T-helper 17 cell (primary cell): ENCODE measurements at places on chromosomes 16 and 17. TPM values are rescaled to one million over a fixed set of nuclear protein-coding genes. Genes with fewer than 3 reads are reported as not detected.
A peak's percentile ranks its signal among the peaks of the same experiment; 100 is the strongest.

CACNG3 gene
- not detected for total RNA-seq

YBX2 gene
- not detected for total RNA-seq

KCNJ18 gene
- not detected for total RNA-seq

C16orf86 gene
- total RNA-seq: 2.9 TPM

ASIC2 gene
- total RNA-seq: not detected

CSH2 gene
- total RNA-seq: 3.6 TPM

GRAP gene
- 23.8 TPM for total RNA-seq

WFIKKN2 gene
- not detected for total RNA-seq

ERCC4 gene
- 9.9 TPM for total RNA-seq

TMIGD1 gene
- total RNA-seq: not detected

ERN2 gene
- total RNA-seq: not detected

- DNase-seq: no peak
Measured at GRCh38 chr16:25626172-25626571, 65.6 kb upstream of the HS3ST4 start.

DNA sequence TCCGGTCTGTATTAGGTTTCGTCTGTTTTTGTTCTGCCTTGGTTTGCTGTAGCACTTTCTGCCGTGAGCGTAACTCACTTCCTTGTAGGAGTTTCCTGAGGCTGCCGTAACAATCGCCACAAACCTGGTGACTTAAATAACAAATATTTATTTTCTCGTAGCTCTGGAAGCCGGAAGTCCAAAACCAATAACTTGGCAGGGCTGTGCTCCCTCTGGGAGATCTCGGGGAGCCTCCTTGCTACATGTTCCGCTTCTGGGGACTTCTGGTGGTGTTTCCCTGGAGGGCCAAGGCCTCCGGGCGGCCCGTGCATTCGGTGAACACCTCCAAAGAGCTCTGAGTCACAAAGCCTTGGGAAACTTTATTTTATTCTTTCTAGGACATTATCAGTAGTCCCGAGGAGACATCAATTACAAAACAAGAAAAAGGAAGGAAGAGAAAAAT, 6.8 kb upstream of the WDR45B start:
- no peak for DNase-seq

- DNase-seq: no peak
Measured at GRCh38 chr17:77610518-77610893, 348.0 kb upstream of the TNRC6C start.

GRCh38 chr17:72719578-72720493, 372.7 kb downstream of the SLC39A11 start:
- no peak for DNase-seq

DNA sequence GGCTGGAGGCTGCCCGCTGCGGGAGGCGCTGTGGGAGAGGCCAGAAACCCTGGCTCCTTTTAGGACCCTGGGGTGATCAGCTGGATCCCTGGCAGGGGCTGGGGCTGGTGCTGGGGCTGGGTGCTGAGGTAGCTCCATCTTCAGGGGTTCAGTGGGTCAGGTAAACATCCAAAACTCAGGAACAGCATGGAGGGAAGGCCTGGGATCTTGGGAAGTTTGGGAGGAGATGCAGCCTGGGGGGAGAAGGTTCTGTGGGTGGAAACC, 21.0 kb downstream of the ADGRG5 start:
- DNase-seq: no peak

DNA sequence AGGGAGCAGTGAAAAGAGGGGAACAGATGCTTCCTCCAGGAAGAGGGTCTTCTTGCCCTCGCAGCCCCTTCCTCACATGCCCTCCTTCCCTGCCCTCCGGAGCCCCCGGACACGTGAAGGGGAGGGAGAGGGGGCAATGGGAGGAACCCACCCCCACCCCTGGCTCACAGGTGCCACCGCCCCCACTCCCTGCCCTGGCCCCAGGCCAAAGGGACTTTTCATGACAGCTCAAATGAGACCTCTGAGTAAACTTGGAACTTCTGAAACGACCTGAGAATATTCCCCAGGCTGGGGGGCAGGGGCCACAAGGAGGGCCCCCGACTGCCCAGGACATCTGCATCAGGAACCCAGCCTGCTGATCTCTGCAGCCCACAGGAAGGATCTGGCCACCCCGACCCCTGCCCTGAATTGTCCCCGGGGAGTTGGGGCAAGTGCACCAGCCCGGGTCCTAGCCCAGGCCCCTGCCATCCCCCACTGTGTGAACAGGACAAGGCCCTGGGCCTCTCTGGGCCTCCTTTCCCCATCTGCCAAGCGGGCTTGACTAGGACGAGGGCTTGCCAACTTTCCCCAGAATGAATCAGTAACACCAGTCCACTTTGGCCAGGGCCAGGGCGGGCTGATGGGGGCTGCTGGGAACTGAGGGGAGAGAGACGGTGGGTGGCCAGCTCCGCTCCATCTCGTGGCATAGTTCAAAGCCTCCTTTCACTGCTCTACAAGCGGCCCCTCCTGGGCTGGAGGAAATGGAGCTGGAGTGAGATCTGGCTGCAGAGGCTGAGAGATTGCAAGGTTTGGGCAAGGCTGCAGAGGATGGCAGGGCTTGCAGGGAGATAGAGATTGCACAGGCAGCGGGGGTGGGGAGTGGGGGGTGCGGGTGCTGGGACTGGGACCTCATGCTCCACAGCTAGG, 3.8 kb downstream of the IL21R start:
- peak; percentile 38 for DNase-seq

- no peak for DNase-seq
Measured at GRCh38 chr16:76461836-76462235, 184.6 kb downstream of the CNTNAP4 start.

DNA sequence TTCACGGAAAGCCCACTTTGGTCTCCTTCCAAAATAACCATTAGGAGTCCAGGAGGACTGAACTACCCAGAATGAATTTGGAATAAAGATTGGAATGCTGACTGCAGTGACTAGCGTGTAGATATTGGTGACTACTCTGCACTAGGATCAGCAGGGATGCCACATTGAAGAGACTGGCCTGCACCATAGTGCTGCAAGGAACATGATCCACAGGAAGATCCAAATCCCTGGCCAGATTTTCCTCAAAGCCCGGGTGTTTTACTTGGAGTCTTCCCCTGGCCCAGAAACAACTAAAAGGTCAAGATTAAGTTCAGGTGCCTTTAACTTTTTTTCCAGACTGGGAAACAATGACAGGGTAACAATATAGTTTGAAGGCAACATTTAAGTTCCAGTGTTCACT, 870.4 kb downstream of the CDH8 start:
- DNase-seq: no peak

DNA sequence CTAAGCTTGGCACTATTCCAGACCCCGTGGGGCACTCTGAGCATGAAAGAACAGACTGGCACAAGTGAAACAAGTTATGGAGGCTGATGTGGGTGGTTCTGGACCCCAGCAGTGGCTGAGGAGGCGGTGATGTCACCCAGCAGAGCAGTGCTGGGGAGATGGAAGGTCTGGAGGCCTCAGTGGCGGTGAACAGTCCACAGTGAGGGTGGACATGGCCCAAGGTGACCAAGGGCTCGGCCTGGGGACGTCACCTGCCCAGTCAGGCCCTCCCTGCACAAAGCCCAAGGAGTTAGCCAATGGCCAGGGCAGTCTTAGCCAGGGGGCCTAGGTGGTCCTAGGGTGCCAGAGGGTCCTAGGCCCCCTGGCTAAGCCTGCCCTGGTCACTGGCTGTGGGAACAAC, 24.5 kb downstream of the SMPD3 start:
- DNase-seq: no peak

DNA sequence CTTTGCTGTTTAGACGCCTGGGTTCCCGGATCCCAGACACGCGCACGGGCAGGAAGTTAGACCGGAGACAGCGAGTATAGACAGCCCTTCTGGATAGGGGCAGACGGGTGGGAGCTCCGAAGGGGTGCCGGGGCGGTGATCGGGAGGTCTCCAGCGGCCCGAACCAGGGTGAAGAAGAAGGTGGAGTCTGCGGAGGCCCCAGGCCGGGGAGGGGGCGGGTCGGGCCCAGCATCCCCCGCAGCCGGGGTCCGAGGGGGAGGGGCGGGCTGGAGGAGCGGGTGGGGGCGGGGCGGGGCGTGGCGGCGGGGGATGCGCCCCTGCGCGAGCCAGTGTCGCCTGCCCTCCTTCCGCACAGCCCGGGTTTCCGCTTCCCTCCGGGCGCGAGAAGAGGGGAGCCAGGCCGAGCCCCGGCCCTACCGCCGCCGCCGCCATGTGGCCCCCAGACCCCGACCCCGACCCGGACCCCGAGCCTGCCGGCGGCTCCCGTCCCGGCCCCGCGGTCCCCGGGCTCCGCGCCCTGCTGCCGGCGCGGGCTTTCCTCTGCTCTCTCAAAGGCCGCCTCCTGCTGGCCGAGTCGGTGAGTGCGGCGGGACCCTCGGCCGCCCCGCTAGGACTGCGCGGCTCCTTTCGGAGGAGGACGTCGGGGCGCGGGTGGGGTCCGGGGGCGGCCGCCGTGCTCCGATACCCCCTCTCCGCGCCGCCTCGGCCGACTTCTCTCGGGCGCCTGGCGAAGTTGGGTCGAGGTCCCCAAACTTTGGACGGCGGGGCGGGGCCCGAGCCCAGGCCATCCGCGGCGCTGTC, at the start of gene CMTM3:
Gene CMTM3 (plus strand): TSS at position 329 of the 801 bp plus-strand sequence. CDS start 102 bp downstream, at position 431.
- DNase-seq: peak; percentile 71

DNA sequence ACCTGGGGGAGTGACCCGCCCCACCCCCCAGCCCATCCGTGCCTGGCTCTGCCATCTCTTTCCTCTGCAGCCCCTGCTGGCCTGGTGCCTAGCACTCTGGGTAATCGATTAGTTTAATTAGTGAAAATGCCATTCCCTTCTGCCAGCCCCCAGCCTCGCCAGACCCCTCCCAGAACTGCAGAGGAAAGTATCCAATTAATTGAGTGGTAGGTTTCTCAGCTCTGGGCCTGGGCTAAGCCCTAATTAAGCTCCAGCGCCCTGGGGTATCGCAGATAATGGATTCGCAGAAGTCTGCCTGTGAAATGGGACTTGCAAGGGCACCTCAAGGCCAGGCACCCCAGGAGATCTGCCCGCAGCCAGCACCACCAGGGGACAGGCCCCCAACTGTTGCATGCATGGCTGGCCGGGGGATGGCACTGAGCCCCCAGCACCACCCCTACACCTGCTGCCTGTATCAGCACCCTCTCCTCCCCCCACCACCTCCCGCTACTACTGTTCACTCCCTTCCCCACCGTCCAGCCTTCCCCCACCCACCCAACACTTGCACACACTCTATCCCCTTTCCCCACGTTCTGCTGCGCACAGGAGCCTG, 19.7 kb upstream of the SPPL2C start:
- DNase-seq: no peak

DNA sequence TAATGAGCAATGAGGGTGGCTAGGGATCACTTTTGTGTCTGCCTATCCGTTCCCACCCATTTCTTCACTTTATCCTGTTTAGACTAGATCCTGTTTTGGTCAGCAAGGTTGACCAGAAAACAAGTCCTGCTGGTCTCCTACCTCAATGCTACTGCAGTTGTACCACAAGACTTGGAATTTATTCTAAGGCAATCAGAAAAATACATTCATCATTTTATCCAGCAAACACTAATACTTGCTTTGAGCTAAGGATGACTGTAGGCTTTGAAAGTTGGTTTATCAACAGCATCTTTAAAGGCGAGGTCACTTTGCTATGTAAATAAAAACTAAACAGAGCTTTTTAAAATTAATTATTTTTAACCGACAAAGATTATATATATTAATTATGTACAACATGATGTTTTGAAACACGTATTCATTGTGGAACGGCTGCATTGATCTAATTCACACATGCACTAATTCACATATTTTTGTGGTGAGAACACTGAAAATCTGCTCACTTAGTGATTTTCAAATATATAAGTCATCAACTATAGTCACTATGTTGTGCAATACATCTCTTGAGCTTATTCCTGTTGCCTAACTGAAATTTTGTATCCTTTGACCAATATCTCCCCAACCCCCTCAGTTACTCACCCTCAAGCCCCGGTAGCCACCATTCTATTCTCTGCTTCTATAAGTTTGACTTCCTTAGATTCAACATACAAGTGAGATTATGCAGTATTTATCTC, 125.9 kb upstream of the HS3ST3A1 start:
- DNase-seq: no peak

GRCh38 chr17:42459801-42460281, 1.2 kb downstream of the ATP6V0A1 start:
- DNase-seq: no peak

DNA sequence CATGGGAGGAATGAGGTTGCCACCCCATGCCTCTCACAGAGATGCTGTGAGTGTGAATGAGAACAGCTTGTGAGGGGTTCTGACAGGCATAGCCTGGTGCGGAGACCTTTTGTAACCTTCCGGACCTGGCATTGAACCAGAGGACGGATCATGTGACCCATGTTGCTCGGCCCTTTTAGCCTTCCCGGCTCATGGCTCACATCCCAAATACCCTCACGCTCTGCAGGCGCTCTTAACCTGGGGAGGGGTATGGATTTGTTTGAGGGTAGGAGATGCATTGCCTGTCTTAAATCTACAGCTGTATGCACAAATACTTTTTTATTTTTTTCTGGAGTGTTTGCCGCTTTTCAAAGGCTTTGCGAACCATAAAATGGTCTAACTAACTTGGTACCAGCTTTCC, 102.4 kb upstream of the CRHR1 start:
- DNase-seq: no peak

DNA sequence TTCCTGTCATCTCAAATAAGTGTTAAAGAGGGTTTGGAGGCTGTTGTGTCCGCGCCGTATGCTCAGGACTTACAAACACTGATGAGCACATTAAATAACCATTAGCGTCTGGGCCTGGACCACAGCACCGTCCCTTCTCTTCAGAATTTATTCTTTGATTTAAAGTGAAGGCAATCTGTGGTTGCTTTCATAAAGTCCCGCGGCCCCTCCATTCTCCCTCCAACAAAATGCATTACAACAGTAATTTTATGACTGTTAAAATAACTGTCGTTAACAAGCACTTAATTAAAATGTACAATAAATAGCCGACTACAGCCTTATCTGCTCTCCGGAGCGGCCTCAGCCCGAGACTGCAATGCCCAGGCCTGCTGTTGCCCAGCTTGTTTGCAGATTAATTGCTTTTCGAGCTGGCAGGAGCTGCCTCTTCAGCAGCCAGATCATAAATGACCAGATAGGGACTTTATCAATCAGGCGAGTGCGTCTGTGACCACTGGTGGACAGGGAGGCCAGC, 30.6 kb upstream of the IRX3 start:
- DNase-seq: no peak

DNA sequence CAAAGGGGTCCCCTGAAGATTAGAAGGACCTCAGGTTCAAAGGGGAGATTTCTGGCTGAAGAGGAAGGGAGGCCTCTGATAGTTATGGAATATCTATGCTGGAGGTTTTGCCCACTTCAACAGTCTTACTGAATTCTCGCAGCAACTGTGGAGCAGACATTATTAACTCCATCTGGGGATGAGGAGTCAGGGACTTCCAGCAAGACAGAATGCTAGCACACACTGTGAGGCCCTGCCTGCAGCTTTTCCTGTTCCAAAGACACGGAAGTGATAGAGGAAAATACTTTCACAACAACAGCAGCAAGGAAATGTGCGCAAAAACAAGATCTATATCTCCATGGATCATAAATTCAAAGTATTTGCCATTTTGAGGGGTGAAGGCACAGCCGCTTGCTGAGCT, 72.8 kb downstream of the RPH3AL start:
- DNase-seq: no peak

DNA sequence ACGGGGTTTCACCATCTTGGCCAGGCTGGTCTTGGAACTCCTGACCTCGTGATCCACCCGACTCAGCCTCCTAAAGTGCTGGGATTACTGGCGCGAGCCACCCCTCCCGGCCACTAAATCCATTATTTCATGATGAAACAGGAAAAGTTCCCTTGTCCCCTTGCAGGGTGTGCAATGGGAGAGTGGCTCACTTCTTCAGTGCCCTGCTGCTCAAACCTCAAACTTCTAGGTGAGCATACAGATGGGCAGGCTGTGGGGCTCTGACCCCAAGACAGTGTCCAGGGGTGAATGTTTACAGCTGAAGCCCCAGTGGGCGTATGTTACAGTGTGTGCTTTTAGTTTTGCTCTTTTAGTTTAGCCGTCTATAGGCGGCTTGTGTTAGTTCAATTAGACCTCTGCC, 34.7 kb downstream of the GJC1 start:
- no peak for DNase-seq
